NCI-H524 treated with DMSO at 0.1 percent for 48 hours (cell line): ENCODE measurements at places on chromosomes 7 and 10.

DNA sequence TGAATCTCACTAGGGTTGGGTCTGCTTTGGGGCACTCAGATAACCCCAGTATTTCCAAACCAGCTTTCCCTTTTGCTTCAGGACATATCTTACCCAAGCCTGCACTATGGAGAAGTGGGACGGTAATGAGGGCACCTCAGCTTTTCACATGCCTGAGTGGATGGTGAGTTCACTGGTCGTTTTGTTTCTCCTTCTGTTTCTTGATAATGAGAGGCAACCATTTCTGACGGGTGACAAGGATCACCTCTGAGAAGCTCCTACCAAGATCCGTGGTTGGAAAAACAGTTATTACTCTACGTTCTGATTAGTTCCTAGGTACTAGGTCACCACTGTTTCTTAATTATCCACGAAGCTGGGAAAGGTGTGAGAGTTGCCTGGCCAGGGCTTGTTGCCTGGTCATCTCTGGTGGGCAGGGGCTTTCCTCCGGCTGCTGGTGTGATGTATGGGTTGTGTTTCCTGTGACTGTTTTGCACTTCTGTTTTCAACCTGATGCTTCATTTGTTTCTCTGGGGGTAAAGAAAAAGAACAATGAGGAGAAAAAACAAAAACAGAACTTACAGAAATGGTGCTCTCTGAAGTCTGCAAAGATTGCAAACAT, 65.7 kb upstream of the STRIP2 start:
- no peak for DNase-seq

DNA sequence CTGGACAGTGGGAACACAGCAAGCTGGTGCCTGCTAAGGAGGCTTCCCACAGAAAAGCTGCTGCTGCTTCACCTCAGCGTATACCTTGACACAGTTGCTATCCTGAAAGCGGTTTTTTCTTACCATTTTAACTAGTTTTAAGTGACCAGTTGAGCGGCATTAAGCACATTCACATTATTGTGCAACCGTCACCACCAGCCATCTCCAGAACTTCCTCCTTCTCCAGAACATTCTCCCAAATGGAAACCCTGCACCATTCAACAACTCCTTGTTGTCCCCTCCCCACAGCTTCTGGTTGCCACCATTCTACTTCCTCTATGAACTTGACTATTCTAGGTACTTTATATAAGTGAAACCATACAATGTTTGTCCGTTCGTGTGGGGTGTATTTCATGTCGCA, 169.9 kb downstream of the SNX10 start:
- no peak for DNase-seq

GRCh38 chr7:16007911-16008310, 321.4 kb upstream of the MEOX2 start:
- no peak for DNase-seq

GRCh38 chr7:115707258-115708012, 323.1 kb downstream of the TFEC start:
- no peak for DNase-seq

- DNase-seq = no peak
These were observed 80.3 kb downstream of the BICC1 start for GRCh38 chr10:58593008-58593407.

DNA sequence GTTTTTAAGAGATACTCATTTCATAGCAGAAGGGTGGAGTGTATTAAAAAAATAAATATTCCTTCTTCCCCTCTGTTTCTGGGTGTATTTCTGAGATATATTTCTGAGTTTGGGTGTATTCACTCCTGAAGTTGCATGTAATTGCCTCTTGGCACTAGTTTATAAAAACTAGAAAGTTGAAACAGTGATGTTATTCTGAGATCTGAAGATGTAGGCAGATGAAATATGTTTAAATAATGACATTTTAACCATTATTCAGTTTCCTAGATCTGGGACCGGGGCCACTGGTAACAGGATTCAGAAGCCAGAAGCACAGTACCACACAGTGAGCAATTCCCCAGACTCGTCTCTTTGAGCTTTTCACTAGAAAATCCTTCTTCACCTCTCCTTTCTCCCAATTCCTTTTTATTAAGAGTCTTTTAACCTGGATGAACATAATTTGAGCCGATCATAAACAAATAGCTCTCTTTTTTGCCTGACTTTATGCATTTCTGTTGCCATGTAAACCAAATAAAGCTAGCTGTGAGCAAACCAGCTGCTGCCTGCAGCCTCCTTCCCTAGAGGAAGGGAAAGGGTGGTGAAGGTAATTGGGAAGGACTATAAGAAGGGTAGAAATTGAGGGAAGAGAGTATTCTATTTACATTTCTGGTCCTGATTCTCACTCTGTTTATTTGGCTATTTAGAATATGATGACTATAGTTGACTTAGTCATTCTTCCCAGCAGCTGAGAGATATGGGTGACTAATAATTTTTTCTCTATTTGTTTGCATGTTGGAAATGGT, 101.8 kb upstream of the STRIP2 start:
- no peak for DNase-seq

DNA sequence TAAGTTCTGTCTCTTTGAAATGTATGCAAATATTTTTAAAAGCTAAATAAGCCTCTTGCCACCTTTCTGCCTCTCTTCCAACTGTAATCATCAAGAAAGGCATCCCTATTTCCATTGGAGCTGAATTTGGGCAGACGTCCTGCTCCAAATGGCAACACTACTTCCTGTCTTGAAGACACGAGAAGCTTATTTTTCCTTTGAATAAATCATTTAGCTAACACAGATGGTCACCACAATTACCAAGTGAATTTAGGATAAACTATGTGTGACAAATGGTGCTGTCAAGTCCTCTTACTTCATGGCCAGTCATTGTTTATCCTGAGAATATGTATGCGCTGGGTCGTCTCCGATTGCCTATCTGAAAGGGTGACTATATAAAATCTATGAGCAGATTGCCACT, 268.0 kb downstream of the ANKRD7 start:
- DNase-seq = no peak

DNA sequence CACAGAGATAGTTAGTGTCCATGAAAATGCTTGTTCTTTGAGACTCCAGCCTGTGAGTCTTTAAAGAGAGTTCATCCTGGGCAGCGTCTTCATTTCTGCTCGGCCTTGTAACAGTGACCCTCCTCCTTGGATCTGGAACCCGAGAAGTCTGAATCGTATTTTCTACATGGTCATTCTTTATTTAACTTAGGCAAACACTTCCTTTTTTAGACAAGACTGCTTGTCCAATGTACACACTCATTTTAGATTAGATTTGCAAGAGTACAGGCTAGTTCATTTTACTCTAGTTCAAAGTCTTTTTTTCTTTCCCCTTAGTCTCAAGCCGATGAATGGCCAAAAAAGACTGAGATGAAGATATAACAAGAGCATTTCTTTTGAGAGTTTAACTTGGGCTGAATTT, 133.5 kb downstream of the CHN2 start:
- DNase-seq = no peak

DNA sequence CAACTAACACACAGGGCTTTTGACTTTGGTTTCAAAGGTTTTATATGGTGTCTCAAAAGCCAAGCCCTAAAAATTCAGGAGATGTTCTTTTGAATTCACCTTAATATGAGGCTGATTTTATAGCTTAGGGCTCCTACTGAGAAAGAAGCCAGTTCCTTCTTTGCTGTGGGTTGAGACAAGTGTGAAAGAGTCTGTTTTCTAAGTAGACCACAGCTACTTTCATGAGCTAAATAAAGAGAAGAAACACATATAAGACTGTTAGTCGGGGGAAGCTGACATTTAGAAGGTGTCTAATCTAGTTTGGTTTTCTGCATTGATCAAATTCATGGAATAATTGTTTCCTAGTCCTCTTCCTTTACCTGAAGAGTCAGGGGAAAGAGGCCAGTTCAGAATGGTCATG, 332.1 kb upstream of the CELF2 start:
- no peak for DNase-seq

DNA sequence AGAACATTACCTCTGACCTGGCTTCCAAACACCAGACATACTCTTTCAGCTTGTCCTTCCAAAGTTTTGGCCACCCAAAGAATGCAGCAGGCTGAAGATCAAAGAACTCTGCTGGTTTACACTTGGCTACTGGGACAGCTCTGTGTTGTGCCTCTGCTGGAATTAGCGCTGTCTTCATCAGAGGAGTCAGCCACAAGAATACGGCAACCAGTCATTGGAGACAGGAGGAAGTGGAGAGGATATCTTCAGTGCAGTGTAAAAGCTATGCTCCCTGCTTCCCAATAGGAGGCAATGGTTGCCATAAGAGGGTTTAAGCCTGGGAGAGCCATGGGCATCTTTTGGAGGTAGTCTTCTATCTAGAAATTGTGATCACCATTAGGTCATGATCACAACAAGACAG, 126.7 kb upstream of the WNT16 start:
- no peak for DNase-seq

- DNase-seq = no peak
These were observed 30.3 kb downstream of the MKI67 start for GRCh38 chr10:128095753-128096469.

- DNase-seq = no peak
These were observed 276.1 kb upstream of the NEBL start for GRCh38 chr10:21172930-21173801.

GRCh38 chr10:75612904-75613684, 181.7 kb downstream of the LRMDA start:
- no peak for DNase-seq

DNA sequence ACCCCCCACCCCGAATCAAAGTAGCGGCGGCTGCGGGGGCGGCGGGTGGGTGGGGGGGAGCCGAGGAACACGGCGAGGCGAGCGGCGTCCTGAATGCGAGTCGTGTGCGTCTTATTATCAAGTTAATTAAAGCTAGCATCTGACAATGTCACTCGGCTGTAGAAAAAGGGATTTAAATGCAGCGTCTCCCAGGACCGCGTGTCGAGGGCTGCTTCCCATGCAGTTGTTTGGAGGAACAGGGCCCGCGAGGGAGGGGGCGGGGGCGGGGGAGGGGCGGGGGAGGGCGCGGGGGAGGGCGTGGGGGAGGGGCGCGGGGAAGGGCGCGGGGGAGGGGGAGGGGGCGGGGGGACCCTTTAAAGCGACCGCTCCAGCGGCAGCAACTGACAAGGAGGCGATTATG, 2.7 kb upstream of the UNCX start:
- DNase-seq = no peak

GRCh38 chr10:58896229-58896628, 280.2 kb upstream of the PHYHIPL start:
- no peak for DNase-seq

- DNase-seq = no peak
These were observed 22.3 kb downstream of the AMZ1 start for GRCh38 chr7:2710286-2710655.

- no peak for DNase-seq
These were observed 285.5 kb upstream of the IGFBP3 start for GRCh38 chr7:46206476-46207060.

DNA sequence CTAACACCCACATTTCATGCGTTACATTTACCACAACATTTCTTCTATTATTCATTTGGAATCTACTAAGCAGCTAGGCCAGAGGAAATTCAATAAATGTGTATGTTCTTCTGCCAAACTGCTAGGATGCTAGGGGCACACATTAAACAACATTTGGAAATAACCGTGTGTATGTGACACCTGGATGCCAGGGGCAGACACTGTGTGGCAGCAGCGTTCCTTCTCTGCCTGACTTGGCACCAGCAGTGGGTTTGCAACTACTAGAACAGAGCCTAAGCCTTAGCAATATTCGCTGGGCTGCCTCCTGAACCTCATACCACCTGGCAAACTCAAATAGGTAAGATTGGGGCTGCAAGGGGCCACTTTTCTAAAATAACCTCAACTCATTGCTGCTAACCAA, 182.1 kb downstream of the CHCHD3 start:
- DNase-seq = no peak

- DNase-seq = no peak
These were observed 369.6 kb downstream of the TCERG1L start for GRCh38 chr10:130941886-130942285.

DNA sequence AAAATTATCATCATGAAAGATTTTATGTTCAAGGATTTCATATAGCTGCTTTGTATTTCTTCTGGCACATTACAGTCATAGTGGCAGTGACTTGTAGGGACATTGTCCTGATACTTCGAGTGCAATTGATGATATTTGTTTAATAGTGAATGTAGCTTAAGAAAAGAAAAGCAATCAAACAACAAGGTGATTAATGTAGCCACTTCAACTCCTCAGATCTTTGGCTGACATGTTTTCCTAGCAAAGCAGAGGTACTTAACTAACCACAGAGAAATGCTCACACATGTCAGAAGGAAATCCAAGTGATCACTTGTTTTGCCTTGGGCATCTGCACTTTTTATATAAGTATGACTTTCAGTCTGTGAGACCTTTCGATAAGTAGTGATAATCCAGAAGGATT, 470.3 kb downstream of the AUTS2 start:
- no peak for DNase-seq

DNA sequence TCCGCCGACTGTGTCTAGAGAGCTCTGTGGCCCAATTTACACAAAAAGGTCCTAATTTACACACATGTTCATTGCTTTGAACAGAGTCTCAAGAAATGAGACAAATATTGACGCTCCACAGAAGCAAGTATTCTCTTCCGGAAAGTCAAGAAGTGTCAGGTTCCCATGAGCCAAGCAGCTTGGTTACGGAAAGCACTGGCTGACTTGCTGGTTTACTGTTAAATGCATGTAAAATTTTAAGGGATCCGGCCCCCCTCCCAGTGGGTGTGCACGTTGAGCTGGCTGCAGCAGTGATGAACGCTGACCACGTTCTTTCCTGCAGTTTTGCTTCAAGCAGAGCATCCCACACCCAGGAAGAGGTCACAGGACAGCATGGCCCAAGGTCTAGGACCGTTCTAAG, 76.8 kb downstream of the DIP2C start:
- DNase-seq = no peak

DNA sequence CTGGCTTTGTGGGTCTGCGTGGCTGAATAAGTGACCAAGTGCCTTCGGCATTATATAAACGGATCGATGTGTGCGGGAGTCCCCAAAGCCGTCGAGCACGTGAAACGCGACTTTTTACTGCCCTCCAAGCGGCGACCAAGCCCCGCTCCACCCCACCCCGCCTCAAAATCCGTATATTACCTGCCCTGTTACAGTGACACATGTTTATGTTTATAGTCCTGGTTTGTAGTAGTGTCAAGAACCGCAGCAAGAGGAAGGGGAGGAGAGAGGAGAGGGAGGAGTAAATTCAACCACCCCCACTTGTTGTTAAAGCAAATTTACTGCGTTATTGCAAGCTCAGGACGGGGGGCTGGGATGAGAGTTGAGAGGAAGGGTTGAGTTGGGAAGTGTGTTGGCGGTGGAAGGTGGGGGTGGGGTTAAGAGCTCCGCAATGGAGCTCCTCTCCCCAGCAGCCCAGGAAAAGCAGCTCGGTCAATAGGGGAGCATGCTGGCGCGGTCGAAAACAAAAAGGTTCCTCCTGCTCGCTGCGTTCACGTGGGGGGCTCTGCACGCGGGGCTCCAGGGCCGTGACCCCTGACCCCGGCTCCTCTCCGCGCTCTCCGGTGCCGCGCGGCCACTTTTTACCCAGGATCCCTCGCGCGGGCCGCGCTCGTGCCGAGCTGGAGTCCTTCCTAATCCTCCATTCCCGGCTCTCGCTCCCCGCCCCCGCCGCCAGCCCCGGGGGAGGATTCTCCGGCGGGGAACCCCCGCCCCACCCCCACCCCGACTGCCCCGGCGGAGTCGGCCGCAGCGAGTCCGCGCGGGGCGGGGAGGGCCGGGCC, at the start of gene SKIDA1:
SKIDA1 (minus strand) TSS at position 316 of the 821 bp plus-strand sequence. CDS start 7,860 bp downstream, outside the sequence.
- DNase-seq = no peak

- no peak for DNase-seq
These were observed 13.2 kb downstream of the ERVW-1 start for GRCh38 chr7:92464515-92464914.

- no peak for DNase-seq
These were observed 10.4 kb upstream of the BAMBI start for GRCh38 chr10:28666751-28667467.

- DNase-seq = no peak
These were observed 206.1 kb downstream of the POU6F2 start for GRCh38 chr7:39183796-39184195.

GRCh38 chr10:14800397-14800796, 25.7 kb upstream of the FAM107B start:
- no peak for DNase-seq
